Activated CD4-positive, alpha-beta T cell treated with anti-CD3 and anti-CD28 coated beads, Interleukin-2, amount 50 U/mL, for 24 hours (primary cell): ENCODE measurements at places on chromosomes 1 and 21.

GRCh38 chr1:209497729-209498128 lies 85.8 kb upstream of the CAMK1G start:
- no peak for DNase-seq

DNA sequence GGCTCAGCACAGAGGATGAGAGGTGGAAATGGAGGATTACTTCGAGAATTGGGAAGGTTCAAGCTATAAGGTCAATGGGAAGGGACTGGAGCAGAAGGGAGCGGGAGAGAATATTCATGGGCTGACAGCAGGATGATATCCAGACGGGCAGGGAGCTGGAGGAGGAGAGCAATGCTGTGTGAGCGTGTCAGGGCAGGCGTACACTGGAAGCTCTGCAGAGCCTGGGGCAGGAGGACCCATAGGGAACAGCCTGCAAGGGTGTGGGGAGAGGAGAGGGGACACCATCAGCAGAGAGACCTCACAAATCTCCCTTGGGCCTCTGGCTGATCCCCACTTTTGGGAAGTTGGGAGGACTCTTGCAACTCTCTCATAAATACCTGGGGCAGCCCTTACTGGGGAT lies 13.7 kb downstream of the CSF1 start:
- no peak for DNase-seq

DNA sequence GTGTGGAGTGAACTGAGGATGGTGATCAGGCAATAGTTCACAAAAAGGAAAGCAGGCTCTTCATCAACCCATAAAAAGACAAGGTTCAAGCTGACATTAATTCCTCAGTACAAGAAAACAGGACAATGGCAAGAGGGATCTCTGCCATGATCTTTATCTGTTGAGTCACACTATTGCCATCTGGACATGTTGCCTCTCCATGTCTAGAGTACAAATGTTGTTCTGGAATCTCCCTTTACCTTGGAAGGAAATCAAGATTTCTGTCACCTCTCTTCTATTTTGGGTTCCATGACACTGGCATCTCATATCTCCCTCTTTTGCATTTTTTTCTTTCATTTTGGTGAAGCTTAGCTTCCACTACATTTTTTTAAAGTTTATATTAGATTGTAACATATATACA lies 329.1 kb downstream of the USP25 start:
- no peak for DNase-seq

DNA sequence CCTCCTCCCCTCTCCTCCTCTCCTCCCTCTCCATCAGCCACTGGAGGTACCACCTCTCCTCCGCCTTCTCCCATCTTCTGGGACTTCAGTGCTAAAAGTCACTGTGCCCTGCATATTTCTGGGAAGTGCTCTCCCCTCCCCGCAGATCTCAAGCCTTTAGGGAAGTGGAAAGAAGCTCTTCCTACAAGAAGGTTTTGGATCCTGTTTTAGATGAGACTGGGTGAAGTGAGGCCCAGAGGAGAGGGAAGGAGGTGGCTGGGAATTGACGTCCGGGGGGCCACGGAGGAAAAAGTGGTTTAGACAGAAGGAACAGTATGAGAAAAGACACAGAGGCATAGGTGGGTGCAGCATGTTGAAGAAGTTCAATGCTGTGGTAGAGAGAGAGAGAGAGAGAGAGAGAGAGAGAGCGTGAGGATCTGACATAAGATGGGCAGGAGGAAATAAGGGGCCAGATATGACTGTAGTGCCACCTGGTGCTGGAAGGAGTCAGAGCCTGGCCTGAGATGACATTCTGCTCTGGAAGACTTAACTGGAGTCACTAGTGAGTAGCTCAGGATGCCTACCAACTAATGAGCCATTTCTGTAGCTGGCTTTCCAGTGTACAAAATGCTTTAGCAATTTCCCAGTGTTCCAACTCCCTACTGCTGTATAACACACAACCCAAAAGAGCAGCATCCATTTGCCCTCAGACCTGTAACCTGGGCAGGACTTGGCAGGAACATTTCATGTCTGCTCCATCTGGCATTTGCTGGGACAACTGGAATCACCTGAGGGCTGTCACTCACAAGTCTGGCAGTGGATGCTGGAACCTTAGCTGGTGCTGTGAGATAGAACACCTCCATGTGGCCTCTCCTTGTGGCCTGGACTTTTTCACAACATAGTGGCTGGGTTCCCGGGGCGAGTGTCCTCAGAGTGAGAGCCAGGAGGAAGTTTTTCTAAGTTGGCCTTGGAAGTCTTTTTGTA lies 16.6 kb upstream of the ZSCAN20 start:
- no peak for DNase-seq

DNA sequence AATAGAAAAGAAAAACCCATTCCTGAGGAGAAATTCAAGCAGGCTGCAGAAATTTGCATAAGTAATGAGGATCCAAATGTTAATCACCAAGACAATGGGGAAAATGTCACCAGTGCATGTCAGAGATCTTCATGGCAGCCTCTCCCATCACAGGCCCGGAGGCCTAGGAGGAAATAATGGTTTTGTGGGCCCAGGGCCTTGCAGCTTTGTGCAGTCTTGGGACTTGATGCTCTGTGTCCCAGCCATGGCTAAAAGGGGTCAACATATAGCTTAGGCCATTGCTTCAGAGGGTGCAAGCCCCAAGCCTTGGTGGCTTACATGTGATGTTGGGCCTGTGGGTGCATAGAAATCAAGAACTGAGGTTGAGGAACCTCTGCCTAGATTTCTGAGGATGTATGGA lies 22.7 kb downstream of the RAB3GAP2 start:
- no peak for DNase-seq

- DNase-seq: no peak
Observed at GRCh38 chr21:41141031-41141457, 26.9 kb upstream of the BACE2 start.

DNA sequence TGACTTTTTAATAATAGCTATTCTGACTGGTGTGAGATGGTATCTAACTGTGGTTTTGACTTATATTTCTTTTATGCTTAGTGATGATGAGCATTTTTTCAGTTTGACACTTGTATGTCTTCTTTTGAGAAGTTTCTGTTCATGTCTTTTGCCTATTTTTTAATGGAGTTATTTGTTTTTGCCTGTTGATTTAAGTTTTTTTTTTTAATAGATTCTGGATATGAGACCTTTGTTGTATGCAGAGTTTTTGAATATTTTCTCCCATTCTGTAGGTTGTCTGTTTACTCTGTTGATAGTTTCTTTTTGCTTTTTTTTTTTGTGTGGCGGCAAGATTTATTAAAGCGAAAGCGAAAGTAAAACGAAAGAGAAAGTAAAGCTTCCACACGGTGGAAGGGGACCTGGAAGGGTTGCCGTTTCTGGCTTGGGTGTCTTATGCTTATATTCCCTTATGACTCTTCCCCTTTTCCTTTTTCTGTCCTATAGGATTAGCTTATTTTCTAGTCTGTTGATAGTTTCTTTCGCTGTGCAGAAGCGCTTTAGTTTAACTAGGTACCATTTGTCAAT lies 67.6 kb downstream of the TBX19 start:
- no peak for DNase-seq

DNA sequence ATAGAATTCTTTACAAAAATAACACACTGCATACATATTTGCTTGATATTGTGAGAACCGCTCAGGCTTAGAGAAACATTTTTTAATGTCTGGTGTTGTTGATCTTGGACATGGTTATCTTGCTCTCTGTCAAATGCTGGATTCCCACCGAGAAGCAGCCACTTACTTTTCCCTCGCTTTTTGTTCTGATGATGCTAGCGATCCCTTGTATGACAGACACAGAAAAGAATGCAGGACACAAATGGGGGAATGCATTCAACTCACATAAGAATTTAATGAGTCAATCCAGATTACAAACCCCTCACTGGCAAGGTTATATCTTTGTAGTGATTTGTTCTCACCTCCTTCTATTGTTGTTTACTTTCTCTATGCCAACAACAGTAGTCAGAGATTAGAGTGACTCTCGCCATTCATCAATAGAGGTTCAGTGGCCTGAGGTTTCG lies 76.8 kb upstream of the AKT3 start:
- DNase-seq: no peak

DNA sequence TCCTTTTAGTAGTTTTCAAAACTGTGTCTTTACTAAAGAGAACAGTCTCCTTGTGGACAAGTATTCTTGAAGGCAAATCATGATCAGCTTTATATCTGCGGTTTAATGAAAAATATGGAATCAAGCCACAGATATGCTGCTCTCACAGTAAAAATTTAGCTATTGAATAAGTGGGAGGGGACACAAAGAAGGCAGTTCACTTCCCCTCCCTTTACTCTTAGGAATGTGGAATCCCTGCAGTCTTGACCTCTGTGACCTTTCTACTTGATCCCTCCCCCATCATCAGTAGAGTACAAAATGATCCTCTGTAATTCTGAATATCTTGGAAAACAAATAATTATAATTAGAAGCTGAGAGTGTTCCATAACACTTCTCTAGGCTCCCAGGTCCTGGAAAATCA lies 136.7 kb upstream of the HOOK1 start:
- no peak for DNase-seq

GRCh38 chr1:207103892-207104373 lies at the start of gene C4BPA:
Gene C4BPA (plus strand): TSS chr1:207104233. CDS start chr1:207113026, 8,793 bp downstream.
- no peak for DNase-seq

- DNase-seq: no peak
Observed at GRCh38 chr1:237355022-237355421, 313.0 kb downstream of the RYR2 start.

DNA sequence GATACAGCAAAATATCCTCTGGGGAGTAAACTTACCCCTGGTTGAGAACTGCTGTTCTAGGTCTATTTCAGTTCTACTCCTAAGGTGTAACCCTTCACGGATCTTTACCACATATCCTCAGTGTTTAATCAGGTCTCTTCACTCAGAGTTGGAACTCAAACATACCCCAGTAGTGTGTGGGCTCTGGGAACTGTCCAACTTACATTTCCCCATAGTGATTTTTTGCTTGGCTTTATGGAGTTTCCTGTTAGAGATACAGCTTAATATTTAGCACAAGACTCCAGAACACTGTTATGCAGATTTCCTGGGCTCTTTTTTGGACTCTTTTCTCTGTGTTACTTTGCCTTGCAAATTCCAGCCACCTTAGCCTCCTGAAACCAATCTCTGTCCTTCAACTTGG lies 26.7 kb upstream of the LIN9 start:
- no peak for DNase-seq

GRCh38 chr21:9756677-9757076 lies 764.7 kb upstream of the TPTE start:
- no peak for DNase-seq

GRCh38 chr1:200035397-200035955 lies 8.0 kb downstream of the NR5A2 start:
- no peak for DNase-seq

DNA sequence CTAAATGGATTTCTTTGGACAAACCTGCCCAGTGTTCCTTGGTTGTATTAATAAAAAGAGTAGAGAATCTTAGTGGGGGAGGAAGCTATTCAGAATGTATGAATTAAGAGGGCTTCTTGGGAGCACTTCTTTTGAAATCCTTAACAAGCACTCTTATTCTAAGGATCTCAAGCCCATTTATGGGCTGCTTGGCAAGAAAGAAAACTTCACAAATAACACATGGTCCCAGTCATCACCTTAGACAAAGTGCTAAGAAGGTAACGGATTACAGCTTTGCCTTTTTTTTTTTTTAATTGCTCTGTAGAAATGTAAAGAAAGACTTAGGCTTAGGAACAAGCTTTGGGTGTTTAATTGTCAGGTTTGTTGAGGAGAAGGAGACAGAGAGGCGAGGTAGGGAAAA lies 76.6 kb upstream of the IPO9 start:
- DNase-seq: no peak

DNA sequence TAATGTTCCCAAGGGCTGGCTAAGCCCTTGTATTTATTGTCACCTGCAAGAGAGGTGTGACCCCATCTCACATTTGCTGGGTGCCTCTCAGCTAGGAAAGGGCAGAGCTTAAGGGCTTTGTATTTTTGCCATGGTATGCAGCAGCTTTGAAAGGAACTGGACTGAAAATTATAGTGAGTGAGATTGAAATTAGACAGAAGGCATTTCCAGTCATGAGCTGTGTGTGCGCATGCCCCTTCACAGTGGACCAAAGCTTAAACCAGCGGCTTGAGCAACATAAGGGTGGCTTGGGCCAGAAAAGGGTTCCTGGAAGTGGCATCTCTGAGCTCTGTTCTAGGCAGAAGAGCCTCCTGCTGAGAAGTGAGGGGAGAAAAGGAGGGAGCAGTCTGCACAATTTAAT lies 19.8 kb downstream of the MYOG start:
- no peak for DNase-seq

DNA sequence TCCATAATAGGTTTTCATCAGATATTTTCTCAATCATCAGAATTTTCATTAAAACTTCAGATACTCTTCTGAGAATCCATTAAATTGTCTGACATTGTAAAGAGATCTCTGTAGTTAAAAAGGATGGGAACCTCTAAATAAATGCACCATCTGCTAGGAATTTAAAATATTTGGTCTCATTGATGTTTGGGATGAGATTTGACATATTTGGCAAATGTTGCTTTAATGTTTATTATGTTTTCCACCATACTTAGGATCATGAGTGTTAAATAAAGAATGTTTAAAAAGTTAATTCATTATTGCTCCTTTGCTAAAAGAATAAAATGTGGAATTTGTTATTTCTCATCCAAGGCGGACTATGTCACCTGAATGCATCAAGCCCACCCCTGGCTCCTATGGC lies 85.5 kb upstream of the VANGL1 start:
- DNase-seq: no peak

DNA sequence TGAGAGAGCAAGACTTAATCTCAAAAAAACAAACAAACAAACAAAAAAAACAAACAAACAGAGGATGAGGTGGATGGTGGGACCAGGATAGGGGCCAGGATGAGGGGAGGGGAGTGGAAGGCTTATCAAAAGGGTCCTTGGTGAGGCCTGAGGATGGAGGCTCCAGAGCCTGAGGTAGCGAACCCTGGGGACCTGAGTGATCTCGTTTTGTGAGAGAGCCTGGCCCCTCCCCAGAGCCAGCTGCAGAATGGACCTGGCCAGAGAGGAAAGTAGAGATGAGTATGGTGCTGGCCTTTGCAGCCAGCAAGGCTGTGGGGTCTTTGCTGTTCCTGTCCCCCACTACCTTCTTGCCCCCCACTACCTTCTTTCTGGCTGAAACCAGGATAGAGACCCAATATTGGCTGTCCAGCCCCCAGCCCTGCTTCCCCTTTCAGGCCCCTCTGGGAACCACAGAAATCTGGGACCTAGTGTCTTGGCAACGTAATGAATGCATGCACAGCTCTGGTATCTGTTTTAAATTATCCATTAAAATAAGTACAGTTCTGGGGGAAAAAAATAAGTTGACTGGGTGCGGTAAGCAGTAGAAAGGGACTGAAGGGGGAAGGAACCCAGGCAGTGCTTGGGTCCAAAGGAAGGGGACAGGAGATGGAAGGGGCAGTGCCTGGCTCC lies 1.1 kb upstream of the LMNA start:
- DNase-seq: no peak
